ENCODE measurements at places on chromosomes 2 and 18.
A peak's percentile ranks its signal among the peaks of the same experiment; 100 is the strongest.

DNA sequence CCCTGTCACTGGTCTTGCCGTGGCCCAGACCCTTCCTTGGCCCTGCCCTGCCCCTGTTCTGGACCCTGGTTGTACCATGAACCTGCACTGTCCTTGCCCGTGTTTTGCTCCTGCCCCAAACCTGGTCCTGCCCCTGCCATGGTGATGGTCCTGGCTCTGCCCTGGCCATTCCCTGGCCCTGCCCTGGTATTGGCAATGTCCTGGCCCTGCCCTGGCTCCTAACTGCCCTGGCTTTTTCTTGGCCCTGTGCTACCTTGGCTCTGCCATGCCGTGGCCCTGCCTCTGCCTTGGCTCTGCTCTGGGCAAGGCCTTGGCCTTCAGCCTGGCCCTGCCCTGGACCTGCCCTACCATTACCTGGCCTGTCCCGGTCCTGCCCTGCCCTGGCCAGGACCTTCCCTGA is 5.5 kb upstream of the ANKRD62 start:
- DNase-seq = no peak

DNA sequence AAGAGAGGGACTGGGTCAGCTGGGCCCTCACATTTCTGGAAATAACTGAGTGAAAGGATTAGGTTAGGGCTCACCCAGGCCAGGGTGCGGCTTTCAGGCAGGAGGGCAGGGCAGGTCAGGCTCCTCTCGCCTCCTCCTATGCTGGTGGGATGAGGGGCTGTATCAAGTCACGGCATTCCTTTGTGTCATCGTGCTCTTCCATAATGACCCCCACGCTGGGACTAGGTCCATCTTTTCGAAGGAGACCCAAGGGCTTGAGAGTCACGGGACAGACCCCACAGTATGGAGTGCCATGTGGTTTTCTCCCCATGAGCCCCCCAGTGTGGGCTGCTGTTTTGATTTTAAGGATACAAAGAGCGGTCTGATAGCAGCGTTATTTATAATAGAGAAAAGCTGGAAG is 137.8 kb upstream of the COPS8 start:
- DNase-seq = no peak

- no peak for DNase-seq
Measured at GRCh38 chr18:48771641-48772375, 179.0 kb downstream of the SMAD7 start.

GRCh38 chr18:31603315-31603714 is 11.6 kb downstream of the TTR start:
- no peak for DNase-seq

GRCh38 chr2:113240915-113241911 is 37.5 kb downstream of the PAX8 start:
- DNase-seq = peak; percentile 91

- DNase-seq = no peak
Measured at GRCh38 chr18:49249521-49249920, 210.9 kb downstream of the DYM start.

DNA sequence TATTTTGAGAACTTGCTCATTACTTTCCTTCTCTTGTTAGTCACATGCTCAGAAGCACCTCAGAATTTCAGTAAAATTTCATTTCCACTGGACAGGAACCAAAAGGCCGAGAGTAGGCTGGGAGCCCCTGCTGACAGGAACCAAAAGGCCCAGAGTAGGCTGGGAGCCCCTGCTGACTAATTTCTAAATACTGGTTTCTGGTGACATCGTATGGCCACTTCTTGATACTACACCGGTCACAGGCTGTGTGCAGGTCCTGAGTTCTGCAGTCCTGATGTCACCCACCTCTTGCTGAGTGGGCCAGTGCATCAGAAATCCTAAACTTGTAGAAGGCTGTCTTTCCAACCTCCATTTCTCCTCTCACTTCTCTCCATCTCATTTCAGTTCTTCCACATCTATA is 17.7 kb upstream of the EN1 start:
- DNase-seq = no peak

DNA sequence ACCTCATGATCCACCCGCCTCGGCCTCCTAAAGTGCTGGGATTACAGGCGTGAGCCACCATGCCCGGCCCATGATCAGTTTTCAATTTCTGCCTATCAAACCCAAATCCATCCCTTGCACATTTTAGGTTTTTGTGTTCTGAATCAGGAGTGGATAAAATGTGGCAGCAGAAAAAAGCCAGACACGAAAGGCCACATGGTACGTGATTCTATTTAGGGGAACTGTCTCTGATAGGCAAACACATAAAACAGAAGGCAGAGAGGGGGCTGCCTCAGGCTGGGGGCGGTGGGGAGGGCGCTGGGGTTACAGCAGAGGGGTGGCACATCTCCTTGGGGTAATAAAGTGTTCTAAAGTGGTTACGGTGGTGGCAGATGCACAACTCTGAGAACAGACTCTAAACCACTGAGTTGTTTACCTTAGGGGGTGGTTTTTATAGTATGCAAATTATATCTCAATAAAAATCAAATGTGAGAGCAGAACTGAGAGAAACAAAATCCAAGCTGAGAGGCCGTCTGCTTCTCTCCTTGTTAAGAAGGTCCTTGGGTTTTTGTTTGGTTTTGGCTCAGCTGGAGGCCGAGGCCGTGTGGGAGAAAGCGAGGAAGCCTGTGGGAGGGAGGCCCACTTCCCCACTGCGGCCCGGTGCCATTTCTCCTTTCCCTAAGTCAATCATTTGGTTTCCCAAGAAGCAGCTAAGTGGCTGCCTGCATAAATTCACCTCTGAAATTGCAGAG is 78.0 kb downstream of the SOWAHC start:
- DNase-seq = peak; percentile 33

GRCh38 chr18:63111671-63112402 is 207.7 kb downstream of the BCL2 start:
- peak; percentile 79 for DNase-seq

GRCh38 chr2:205386109-205386508 is 296.2 kb upstream of the NRP2 start:
- no peak for DNase-seq

- DNase-seq = no peak
Measured at GRCh38 chr18:23867006-23867405, 147.5 kb upstream of the TTC39C start.

GRCh38 chr2:133235968-133236367 is 332.3 kb downstream of the NCKAP5 start:
- DNase-seq = no peak

DNA sequence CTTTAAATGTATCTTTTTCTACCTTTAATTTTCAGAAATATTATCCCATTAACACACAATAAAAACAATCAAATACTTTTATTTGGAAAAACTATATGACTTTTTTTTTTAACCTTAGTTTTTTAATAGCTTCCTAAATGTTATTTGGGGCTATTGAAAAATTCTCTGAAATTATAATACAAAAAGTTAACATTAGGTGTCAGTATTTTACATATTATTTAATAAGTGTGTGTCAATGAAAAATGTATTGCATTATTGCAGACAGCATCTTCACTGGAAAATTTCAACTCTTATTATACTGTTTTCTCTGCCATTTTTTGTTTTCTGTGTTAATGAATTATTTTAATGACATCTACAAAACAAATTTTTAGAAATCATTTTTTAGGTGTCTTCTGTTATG is 51.1 kb upstream of the ARHGAP15 start:
- DNase-seq = no peak

- DNase-seq = no peak
Measured at GRCh38 chr2:150063931-150064548, 423.4 kb downstream of the RND3 start.

DNA sequence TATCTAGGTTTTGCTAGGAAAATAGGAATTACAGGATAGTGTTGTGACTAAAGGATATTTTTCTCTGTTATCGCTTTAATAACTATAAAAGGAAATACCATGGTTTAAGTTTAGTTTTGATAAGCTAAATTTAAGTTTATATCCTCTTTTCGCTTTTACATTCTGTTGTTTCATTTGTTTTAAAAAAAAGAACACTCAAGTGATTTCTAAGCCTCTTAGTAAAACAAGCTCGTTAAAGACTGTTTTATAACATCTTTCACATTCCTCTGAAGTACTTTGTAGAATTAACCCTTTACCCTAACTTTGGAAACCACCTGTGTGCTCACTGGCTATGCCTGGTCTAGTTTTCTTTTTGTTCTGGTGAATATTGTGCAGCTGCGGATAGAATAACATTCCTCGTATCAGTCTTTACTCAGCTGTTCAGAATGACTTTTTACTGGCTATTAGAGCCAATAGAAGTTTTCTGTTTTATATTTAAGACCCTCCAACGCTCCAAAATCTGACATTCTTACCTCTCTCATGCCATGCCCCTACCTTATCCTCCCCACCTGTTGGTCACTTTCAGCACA is 183.1 kb downstream of the PTPRM start:
- no peak for DNase-seq

DNA sequence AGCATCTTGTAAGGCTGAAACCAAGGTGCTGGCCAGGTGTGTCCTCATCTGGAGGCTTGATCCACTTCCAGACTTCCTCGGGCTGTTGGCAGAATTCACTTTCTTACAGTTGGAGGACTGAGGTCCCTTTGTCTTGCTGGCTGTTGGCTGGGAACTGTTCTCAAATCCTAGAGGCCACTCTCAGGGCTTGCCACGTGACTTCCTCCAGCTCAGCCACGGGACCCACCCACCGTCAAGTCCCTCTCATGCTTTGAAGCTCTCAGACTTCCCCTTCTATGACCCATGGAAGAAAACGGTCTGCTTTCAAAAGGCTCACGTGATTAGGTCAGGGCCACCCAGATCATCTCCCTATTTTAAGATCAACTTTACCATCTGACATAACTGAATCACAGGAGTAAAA is 77.1 kb downstream of the SMAD4 start:
- DNase-seq = no peak

DNA sequence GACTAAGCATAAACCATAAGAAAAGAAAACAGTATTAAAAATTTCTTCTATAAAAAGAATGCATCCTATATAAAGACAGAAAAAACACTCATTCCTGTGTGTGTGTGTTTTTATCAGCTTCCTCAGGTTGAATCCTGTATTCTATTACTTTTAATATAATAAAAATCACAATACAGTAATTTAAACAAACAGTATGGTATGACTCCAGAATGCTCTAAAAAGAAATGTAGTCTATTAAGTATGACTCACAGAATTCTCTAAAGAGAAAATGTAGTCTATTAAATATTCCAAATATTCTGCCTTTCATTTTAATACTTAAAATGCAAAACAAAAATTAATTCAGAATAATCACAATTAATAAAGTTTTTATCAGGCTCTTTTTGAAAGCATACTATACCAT is 19.8 kb downstream of the CCDC88A start:
- DNase-seq = no peak

DNA sequence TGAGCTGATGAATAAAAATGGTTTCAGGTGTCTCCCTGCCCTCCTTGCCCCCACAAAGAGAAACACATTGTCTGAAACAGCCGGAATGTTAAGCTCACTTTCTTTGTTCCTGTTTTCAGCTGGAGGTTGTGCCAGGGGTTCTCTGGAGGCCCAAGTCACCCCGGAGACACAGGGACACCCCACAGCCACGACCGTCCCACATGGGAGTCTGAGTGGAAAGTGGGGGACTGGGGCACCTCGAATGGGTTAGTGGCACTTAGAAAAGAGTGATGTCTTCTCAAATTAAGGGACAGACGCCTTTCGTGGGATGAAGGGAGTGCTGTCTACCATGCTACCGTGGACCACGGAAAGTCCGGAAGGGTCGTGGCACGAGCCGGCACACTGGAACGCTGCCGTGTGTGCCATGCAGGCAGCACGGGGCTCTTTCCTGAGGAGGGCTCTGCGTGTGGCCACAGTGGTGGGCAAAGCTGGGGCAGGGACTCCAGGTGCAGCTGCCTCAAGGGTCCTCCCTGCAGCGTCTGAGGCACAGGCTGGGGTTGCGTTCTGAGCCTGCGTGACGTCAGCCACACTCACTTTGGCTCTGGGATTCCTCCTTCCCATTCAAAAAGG is 39.4 kb upstream of the CTDP1 start:
- DNase-seq = peak; percentile 31

DNA sequence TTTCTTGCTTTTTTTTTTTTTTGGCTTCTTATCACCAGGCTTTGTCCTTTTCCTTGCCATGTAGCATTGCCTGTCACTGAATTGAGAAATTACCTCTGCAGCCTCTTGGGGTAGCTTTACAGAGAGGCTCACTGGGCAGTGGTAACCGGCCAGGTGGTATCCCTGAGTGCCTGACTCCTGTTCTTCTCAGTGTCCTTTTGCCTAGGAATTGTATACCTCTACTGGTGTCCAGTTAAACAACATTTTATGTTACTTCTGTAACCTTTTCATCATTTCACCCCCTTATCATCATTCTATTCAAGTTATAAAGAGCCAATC is 523.9 kb downstream of the BCL11A start:
- no peak for DNase-seq

- DNase-seq = no peak
Measured at GRCh38 chr2:73176205-73176880, 26.0 kb upstream of the NOTO start.

- DNase-seq = no peak
Measured at GRCh38 chr2:83369601-83370418, 1089.3 kb downstream of the SUCLG1 start.

DNA sequence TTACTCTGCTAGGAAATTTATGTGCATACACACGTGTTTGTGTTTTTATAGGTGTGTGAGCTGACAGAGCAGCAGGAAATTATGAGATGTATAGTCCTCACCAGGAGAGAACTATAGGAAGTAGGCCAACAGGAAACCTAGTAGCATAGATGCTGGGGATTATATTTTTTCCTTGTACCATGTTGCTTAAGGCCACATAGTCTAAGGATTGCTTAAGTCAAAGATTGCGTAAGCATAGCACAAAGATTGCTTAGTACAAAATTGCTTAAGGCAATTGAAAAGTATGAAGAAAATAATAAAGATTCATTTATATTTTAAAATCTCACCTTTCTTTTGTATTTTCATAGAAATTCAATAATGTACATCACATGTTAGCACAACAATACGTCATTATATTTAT is 18.7 kb upstream of the CCDC102B start:
- DNase-seq = no peak

DNA sequence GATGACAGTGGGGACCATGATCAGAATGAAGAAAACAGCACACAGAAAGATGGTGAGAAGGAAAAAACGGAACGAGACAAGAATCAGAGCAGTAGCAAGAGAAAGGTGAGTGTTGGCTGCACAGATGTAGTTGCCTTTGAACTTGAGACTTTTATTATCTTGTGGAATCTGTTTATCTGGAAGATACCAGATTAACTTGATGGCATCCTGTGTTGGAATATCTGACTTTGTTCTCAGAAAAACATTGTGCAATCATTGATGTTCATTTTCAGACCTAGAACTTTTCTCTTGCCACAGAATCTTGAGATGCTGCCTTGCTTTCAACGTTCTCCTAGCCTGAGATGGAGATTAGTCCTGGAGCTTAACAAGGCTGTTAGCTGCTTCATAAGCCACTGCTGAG is 5.9 kb downstream of the EIF4E2 start:
- DNase-seq = no peak

DNA sequence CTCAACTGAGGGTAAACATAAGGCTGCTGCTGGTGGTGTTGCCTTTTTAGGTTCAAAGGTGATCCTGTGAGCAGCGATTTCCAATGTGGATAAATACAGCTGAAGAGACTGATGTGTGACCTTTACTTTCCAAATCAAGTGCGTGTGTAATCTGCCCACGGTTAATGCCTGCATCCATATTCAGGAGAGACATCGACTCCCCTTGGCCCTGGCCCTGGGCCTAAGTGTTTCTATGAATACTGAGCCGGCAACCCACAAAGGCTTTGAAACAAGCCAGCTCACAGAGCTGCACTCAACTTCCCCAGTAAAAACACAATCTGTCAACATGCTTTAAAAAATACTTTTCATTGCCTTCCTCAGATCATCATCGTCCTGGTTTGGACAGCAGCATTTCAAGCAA is 1026.6 kb downstream of the TMEM182 start:
- DNase-seq = no peak
